ENCODE measurements at places on chromosomes 3 and 15.

- DNase-seq: no peak
Observed at GRCh38 chr3:48400824-48401433, 28.9 kb downstream of the FBXW12 start.

GRCh38 chr15:83892498-83892897 is 238.6 kb downstream of the ADAMTSL3 start:
- no peak for DNase-seq

- no peak for DNase-seq
Observed at GRCh38 chr15:52050416-52050815, 31.4 kb downstream of the MAPK6 start.

GRCh38 chr3:189841473-189842205 is 210.4 kb downstream of the TP63 start:
- no peak for DNase-seq

- no peak for DNase-seq
Observed at GRCh38 chr3:13011573-13012220, 61.5 kb downstream of the IQSEC1 start.

DNA sequence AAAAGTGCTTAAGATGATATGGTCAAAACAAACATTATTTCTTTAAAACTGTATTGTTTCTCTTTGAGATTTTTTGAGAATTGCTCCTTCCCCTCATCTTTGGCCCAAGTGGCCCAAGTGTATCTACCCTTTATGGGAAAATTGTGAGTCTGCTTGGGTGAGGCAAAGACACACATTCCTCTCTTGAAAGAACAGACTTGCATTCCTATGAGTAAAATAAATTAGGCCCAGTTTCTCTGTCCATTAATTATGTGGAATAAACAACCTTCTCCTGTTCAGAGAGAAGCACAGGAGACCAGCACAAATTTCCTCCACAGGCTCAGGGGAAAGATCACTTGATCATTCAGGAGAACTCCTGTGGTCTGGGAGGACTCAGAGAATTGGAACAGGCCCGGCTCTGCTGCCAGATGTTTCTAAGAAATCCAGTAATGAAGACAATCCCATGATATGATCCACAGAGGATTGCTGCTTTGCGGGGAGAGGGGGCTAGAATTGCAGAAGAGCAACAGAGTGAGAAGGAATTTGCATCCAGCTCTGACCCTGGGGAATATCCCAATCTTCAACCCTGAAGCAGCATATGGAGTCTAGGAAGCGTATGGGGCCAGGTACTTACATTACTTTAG is 53.8 kb upstream of the BOC start:
- DNase-seq: no peak

DNA sequence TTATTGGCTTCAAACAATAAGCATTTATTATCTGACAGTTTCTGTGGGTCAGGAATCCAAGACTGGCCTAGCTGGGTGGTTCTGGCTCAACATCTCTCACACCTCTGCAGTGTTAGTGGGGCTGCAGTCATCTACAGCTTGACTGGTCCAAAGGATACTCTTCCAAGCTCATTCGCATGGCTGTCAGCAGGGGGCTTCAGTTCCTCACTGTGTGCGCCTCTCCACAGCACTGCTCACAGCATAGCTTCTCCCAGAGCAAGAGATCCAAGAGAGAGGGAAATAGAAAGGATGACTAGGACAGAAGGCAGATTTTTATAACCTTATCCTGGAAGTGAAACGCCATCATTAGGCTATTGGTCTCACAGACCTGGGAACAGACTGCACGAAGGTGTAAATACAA is 64.2 kb downstream of the MAGI1 start:
- DNase-seq: no peak

DNA sequence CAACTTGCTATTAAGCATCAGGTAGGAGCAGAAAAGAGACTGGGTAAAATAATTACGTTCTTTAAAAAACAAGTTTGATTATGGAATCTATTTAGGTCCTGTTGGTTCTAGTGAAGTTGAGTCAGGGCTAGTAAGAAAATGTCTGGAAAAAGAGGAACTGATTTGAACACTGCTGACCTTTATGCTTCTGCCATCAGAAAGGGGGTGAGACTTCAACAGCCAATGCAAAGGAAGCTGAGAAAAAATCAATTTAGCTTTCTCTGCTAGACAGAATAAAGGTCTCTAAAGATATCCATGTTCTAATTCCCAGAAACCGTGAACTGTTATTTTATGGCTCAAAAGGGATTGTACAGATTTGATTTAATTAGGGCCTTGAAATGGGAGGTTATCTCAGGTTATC is 157.5 kb downstream of the ROBO2 start:
- no peak for DNase-seq

- DNase-seq: no peak
Observed at GRCh38 chr15:96093063-96093462, 237.4 kb upstream of the NR2F2 start.

- no peak for DNase-seq
Observed at GRCh38 chr15:72375501-72375845, 341 bp downstream of the HEXA start.

DNA sequence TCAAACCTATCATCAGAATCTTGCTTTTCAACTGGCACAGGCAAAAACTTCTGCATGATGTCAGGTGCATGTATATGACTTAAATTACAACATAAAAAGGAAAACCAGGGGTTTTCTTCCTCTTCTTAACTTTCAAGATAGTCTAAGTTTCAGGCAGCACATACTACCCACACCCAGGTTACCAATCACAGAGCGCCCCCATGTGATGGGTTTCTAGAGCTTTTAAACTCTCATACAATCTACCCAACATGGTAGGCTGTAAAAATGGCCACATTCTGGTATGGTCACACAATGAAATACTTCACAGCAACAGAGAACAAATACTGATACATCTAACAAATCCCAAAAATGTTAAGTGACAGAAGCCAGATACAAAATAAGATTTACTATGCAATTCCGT is 7.4 kb downstream of the MESD start:
- DNase-seq: no peak

DNA sequence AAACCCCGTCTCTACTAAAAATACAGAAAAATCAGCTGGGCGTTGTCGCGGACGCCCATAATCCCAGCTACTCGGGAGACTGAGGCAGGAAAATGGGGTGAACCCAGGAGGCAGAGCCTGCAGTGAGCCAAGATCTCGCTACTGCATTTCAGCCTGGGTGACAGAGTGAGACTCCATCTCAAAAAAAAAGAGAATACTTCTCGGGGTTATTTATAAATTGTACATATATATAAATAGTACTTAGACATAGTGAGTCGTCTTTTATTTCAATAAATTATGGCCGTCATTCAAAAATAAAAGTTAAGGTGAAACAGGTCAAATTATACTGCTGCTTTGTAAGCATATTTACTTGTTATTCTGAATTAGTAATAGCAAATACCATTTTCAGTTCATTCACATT is 12.1 kb upstream of the EBLN2 start:
- DNase-seq: no peak

DNA sequence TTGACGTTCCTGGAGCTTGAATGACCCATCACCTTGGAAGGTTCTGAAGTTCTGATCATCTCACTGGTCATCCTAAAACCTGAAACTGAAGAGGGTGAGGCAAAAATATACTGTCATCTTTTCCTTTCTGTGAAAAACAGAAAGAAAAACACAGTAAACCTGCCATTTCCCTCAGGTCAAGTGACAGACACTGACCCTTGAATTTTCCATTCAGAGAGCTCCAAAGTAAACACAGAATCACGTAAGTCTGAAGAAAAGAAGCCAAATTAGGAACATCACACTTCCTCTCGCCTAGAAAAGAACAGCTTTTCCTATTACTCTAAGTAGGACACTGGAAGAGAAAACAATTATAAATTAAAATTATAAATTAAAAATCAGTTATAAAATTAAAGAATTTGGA is 78.7 kb upstream of the TGFBR2 start:
- DNase-seq: no peak

Data from activated gamma-delta T cell (primary cell).